ENCODE measurements at places on chromosomes 2 and 18.

- no peak for DNase-seq
These were observed 680.1 kb upstream of the ZEB2 start for GRCh38 chr2:145199827-145200706.

- no peak for DNase-seq
These were observed 39.5 kb upstream of the ASXL3 start for GRCh38 chr18:33538418-33539042.

DNA sequence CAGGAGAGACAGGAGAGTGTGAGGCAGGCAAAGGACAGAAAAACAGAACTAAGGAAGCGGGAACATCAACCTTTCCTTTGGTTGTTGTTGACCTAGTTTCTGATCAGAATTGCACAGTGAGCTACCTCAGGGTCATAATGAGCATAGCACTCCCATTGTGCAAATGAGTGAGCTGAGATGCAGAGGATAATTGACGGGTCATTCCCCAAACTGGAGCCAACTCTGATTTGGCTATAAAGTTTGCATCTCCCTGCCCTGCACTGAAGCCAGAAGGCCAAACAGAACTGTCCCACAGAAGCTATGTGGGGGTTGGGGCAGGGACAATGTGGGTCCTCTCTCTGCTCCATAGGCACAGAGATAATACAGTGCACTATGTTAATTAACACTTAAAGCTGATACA is 105.6 kb upstream of the KLHL14 start:
- no peak for DNase-seq

- DNase-seq = no peak
These were observed 107.2 kb upstream of the L3MBTL4 start for GRCh38 chr18:6521803-6522418.

- no peak for DNase-seq
These were observed 111.4 kb downstream of the NFATC1 start for GRCh38 chr18:79507076-79507545.

- no peak for DNase-seq
These were observed 4.2 kb upstream of the EN1 start for GRCh38 chr2:118851650-118852049.

DNA sequence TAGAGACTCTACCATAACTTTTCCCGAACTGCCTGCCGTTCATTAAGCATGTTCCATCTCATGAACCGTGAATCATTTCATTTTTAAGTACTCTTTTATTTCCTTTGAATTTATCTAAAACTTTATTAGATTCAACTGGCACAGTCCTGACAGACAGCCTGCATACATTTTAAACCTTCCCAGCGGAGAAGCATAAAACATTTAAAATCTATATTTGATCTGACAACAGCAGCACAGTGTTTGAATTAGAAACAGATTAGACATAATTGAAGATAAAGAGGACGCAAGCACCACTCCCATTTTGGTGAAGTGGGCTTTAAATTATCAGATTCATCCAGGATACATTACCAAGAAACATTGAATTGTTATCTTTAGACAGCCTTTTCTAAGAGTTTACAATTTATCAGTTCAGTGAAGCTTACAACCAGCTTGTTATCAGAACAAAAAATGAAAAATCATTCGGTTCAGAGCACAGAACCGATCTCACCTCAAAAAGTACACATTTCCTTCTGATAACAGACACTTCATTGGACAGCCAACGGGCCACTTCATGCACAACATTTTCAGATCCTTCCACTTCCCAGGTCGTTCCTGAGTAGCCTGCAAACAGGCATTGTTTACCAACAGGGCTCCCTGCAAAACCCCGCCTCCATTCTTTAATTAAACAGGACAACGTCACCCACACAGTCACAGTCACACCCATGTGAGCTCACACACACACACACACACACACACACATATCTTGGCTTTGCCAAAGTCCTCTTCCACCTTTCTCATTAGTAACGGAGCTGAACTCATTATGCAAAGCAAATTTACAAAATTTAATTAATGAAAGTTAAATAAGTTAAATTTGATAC is 171.2 kb downstream of the SP3 start:
- no peak for DNase-seq

DNA sequence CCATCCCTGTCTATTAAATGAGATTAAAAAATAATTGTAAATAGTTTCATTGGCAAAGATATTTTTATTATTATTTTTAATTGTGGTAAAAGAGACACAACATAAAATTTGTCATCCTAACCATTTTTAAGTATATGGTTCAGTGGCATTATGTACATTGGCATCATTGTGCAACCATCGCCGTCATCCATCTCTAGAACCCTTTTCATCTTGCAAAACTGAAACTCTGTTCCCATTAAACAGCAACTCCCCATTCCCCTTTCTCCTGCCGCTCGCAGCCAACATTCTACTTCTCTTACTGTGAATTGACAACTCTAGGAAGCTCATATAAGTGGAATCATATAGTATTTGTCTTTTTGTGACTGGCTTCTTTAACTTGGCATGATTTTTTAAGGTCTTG is 25.3 kb downstream of the LAMA3 start:
- no peak for DNase-seq

DNA sequence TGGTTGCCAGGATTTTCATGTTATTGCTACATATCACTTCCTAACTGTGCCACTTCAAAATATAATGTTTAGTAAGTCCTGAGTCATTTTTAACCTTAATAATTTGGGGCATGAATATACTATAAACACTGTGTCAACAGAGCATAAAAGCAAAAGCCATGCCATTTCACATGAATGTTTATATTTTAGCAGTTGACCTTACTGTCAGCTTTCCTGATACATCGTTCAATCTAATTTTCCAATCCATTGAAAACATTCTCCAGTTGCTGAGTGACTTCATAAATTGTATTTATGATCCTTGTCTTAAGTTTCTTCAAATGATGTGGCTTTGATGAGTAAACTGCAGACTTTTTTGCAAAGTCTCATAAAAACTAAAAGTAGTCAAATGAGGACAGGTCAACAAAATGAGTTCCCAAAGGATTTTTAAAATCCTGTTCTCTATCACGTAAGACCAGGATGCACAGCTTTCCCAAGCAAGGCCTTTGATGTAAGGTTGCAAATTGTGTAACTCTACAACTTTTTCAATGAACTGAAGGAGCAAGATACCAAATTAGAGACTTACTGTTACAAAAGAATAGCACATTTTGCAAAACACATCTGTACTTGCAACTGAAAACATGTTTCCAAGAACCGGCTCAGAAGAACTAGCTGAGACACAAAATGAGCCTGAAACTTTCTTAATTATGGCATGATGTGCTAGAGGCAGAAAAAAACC is 117.7 kb downstream of the SATB2 start:
- no peak for DNase-seq

GRCh38 chr2:102120701-102121159 is 21.8 kb upstream of the IL1R1 start:
- no peak for DNase-seq

DNA sequence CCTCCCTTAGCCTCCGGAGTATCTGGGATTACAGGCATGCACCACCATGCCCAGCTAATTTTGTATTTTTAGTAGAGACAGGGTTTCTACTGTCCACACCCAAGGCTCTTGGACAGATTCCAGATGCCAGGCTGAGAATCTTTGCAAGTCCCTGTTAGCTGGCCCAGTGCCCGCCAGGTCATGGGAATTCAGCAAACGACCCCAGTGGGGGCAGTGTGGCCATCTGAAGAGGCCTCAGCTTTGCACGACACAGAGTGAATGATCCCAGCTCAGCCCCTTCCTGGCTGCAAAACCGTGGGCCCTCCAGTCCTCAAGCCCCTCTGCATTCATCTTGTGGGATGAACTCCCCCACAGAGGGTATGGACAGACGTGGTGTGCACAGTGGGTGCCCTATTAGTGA is 179.5 kb upstream of the ID2 start:
- DNase-seq = no peak

- DNase-seq = no peak
These were observed 11.7 kb upstream of the MYO1B start for GRCh38 chr2:191233533-191233932.

DNA sequence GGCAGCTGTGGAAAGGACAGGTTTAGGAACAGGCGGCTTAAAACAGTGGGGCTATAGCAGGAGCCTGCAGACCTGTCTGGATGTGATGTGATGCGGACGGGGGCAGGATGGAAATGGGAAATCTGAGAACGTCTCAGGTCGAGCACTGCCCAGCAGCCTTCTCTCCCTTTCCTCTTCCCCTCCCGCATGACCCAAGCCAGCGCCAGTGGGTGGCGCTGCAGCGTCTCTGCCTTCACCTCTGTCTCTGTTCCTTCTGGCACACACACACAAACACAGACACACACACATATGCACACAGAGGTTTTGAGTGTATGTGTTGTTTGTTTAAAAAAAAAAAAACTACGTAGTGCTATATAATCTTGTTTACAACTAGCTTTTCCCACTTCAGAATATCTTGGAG is 82.0 kb upstream of the SLC66A3 start:
- no peak for DNase-seq

DNA sequence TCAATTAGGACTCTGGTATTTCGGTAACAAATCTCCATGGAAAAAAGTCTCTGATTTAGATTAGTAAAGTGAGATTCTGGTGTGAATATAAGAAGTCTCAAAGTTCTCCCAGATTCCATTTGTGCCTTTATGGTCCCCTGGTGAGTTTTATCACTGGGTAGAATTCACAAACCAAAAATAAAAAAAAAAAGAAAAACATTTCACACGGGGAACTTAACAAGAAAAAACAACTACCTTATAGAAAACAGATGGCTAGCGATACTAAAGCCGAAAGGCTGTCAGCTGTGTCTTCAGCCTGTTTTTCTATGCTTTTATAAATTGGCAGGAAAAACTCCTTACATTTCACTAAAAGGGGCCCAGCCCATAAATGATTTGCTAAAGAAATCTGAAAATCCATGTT is 50.6 kb downstream of the COL5A2 start:
- no peak for DNase-seq

DNA sequence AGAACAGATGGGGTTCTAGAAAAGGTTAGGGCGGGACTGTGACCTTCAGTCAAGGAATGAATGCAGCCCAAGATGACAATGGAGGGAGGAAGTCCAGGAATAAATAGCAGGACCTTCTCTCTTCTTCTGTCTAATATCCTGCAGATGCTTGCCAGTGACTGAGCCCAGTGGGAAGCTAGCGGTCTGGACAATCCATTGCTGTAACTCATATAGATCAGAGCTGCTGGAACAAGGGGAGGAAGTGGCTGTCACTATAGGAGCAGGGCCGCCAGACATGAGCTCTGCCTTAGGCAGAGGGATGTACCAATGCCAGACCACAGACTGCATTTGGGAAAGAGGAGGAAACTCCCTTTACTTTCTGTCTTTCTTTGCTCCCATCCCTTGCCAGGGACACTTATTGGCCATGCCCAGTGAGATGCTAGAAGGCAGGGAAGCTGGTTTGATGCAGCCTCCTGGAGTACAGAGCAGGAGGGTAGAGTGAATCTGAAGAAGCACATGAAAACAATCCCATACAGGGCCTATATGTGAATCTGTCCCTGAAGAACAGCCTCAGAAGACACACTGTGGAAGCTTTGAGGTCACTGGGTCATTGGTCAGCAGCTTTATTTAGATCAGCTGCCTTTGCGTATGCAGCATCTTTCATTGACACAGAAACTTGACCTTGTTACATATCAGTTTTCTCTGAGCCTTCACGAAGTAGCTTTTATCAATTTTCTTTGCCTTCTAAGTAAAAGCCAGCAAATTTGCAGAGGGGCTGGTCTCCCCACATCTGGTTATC is 65.4 kb downstream of the CCDC85A start:
- DNase-seq = no peak

GRCh38 chr2:71952572-71953188 is 195.0 kb downstream of the CYP26B1 start:
- no peak for DNase-seq

DNA sequence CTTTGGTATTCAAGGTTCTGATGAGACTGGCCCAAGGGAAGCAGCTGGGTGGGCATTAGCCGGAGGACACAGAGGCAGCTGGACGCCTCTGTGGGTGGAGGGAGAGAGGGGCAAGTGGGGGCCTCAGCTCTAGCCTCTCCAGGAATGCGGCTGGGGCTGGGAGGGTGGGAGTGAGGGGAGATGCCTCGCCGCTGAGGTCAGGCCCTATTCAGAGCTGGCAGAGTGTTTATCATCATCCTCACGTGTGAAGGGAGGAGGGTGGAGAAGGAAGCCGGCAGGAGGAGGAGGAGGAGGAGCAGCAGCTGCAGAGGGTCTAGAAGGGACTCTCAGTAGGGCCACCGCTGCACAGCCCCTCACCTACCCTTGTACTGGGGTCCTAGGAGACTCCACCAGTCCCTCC is 43.1 kb downstream of the TNS1 start:
- DNase-seq = no peak

DNA sequence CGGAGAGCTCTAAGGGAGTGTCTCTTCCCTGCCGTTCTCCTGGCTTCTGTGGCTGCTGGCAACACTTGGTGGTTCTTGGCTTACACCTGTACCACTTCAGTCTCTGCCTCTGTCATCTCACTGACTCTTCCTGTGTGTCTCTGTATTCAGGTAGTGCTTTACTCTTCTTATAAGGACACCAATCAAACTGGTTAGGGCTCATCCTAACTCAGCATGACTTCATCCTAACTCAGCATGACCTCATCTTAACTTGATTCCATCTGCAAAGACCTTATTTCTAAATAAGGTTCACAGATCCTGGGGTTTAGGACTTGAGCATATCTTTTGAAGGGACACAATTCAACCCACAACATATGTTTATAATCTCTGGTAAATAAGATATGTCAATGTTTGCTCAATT is 51.6 kb upstream of the DSEL start:
- DNase-seq = no peak

DNA sequence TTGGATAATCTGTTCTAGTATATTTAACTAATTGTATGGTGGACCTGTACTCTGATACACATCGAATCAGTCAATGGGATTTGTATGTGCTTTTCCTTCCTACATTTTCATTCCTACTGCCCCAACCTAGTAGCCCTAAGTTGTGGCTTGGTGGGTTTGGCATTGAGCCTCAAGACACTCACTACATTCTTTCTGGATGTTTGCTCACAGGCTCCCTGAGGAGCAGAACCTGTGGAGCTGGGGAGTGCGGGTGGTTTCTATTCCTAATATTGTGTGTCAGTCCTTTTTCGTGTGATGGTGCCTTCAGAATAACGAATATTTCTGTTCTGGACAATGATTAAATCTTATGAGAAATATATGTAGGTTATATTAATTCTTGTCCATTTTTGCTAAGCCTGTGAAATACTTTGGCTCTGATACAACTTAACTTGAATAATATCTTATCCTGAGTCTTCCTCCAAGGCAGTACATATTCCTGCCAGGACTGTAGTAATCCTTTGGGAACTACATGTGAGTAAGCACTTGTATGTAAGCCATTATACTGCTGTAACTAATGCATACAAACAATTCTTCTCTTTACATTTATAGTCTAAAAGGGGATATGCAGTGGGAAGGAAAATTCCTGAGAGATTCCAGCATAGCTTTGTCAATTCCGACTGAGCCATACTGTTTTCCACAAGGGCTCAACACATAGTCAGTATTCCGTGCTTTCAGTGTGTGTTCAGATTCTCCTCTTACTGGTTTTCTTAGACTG is 150.6 kb downstream of the AGPS start:
- DNase-seq = no peak

- DNase-seq = no peak
These were observed 4.9 kb downstream of the UCN start for GRCh38 chr2:27303093-27304025.

- no peak for DNase-seq
These were observed 97.8 kb downstream of the BABAM2 start for GRCh38 chr2:27988306-27988705.

Measured in cortex of kidney (tissue), 1 donor.